Stimulated activated CD8-positive, alpha-beta memory T cell treated with anti-CD3 and anti-CD28 coated beads, Interleukin-15, amount 100 ng/mL, for 24 hours (primary cell): ENCODE measurements at places on chromosomes 4 and X.

GRCh38 chrX:139834879-139835278, 98.0 kb downstream of the ATP11C start:
- DNase-seq: no peak

DNA sequence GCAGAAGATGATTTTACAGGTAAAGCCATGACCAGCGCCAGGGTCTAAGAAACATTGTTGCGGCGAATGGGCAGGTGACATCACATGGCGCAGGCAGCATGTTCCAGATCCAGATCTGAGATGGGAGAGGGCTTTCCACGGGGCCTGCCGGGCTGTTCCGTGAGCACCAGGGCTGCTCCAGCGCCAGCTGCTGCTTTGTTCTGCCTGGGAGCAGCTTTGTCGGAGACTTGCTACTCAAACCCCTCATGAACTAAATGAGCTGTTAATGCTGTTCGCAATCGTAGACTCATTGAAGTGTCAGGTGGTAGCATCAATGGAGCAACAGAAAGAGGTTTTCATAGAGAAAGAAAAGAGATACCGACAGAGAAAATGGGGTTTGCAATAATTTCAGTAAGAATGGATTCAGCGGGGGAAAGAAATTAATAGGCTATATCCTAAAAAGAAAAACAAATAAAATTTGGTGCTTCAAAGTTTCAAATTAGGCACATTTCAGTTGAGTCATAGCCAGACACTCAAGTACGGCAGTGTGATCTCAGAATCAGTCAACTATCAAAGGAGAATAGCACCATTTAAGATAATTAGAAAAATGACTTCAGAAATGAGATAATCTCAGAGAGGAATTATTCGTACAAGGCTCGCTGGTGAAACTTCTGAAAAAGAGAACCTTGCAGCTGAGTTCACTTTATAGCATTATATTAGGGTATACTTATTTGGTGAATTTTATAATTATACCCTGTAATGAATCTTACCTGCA, 23.9 kb downstream of the SORBS2 start:
- no peak for DNase-seq

DNA sequence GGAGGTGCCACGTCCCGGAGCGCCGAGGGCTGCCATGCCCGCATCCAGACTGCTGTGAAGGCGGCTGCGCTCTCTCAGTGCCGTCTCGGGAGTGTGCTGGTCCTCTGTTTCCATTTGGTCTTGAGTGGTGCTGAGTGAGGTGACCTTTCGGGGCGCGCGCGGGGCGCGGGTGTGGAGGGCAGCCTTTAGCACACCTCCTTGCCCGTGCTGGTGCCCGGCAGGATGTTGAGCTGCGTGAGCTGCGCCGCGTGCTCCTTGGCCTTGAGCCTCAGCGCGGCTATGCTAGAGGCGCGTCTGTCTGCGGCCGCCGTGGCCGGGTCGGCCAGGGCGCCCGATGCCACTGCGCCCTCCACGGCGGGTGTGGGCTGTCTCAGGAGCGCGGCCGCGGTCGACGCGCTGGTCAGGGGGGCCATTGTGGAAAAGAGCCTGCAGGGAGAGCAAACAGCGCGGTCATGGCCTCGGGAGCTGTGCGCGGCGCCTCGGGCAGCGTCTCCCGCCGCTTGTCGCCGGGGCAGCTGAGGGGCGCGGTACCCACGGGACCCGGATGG, 11.2 kb downstream of the ARX start:
- DNase-seq: no peak

DNA sequence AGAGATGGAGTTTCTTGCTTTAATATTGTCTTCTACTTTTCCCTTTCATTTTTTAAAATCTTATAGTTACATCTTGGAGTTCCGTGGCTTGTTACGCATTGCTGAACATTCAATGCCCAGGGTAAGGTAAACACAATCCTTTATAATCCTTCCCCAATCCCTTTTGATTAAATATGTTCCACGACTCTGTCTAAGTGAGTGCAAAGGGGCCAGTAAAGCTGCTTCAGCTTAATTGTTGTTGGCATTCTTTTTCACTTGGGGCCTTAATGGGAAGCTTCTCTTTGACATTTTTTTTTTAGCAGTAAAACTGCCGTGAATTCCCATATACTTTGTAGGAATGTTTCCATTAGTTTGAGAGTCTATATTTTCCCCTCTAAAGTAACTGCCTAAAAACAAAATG, 1028.1 kb downstream of the C4orf33 start:
- DNase-seq: no peak

GRCh38 chrX:153865321-153865580, 20.7 kb downstream of the L1CAM start:
- no peak for DNase-seq

DNA sequence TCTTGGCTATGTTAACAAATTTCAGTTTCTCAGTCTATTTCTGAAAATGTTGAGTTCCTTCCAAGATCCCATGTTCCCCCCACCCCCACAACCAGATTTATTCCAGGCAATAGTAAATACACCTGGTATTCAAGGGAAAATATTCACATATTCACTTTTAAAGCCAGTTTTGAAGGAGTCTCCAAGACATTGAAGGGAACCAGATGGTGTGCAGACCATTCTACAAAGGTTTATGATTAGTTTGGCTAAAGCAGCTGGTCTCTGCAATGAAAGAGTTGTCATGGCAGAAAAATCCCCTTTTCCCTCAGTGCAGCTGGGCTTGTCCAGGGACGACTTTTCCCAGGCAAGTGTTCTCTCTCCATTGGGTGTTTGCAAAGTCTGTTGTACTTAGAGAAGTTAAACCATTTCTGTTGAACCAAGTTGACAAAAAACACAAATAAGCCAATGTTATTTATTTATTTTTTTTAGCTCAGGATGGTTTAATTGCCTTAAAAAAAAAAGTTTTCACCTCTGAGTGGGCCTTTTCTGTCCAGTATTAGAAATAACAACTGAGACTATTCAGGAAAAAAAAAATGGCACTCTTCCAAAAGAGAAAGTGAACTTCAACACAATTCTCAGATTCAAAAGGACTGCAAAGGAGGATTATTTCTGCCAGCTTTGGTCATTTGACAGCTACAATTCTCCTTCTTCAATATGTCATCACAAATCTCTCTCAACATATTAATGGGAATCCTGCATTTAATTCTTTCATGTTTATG, 410.6 kb downstream of the IL1RAPL1 start:
- DNase-seq: no peak

- no peak for DNase-seq
Measured at GRCh38 chr4:189505380-189505779, 435.3 kb upstream of the FRG1 start.

DNA sequence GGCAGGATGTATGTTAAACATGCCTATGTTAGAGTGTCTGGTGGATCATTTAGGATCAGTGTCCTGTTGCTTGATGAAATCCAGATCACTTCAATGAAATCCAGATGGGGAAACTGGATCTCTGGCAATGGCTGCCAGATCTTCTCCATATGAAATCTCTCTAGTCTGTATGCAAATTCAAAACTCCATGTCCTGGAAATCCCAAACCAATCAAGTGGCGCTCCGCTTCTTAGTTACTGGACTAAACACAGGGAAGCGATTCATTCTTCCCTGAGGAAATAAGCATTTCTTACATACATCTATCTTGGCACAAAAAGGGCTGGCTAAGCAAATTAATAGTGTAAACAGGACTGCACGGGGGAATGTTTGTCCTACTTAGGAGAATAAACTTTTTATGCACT, 94.9 kb downstream of the HDAC8 start:
- DNase-seq: no peak

DNA sequence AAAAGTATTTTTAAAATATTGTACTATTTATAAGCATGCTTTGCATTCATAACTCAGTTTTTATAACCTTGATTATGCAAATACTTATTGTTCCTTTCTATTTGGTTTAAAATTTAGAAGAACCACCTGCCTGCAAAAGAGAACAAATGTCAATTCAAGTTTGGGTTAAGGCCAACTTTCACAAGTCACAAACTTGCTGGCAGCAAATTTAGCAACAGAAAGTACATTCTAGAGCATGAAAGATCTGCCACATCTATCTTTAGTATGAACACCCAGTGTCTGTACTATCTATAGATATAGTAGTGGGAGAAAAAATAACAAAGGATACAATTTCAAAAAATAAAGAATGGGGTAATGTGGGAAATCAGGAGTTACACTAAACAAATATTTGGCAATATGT, 1014.2 kb downstream of the C4orf33 start:
- DNase-seq: no peak

- DNase-seq: no peak
Measured at GRCh38 chr4:7785017-7785416, 154.6 kb downstream of the AFAP1 start.

DNA sequence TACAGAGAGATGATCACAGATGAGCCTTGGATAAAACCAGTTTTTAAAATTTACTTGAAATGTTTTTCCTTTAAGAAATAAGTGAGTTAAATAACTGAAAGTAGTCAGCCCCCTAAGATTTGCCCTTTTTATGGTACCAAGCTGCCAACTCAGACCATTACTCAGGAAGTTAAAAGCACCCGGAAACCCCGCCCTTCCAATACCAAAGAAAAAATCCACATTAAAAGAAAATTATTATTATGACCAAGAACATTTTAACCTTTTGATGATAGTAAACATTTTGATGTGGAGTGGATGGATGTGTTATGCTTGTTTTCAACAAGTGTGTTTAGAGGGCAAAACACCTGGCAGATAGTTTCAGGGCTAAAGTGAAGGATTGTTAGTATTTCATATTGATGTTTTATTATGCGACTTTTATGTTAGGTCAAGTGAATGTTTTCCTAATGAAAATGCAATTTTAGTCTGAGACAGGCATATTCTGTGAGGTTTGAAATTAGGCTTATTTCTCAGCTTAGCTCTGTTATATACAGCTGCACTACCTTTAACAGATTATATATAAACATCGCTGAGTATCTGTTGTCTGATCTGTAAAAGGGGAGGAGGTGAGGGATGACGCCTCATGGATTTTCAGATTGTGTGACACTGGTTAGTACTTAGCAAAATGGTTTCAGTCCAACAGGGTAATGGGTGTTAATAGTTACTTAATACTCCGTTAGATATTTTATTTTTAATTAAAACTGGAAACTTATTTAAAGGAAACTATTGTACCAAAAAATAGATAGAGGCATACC, 89.0 kb downstream of the KDM6A start:
- DNase-seq: no peak

DNA sequence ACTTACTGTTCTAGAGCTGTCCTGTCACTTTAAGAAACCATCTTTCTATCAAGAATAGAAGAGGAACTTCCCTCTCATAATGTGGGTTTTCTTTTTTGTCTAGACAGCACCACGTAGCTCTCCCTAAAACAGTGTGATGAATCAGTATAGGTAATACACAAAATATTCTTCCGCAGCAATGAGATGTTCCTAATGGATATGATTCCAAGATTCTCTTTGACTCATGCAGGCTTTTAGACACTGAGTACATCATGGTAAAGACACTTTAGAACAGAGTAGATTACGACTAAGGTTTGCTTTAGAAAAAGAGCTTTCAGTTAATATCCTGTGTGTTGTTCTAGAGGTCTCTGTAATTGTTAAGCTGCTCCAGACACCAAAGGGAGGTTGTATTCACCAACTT, 69.8 kb downstream of the PTTG2 start:
- no peak for DNase-seq

DNA sequence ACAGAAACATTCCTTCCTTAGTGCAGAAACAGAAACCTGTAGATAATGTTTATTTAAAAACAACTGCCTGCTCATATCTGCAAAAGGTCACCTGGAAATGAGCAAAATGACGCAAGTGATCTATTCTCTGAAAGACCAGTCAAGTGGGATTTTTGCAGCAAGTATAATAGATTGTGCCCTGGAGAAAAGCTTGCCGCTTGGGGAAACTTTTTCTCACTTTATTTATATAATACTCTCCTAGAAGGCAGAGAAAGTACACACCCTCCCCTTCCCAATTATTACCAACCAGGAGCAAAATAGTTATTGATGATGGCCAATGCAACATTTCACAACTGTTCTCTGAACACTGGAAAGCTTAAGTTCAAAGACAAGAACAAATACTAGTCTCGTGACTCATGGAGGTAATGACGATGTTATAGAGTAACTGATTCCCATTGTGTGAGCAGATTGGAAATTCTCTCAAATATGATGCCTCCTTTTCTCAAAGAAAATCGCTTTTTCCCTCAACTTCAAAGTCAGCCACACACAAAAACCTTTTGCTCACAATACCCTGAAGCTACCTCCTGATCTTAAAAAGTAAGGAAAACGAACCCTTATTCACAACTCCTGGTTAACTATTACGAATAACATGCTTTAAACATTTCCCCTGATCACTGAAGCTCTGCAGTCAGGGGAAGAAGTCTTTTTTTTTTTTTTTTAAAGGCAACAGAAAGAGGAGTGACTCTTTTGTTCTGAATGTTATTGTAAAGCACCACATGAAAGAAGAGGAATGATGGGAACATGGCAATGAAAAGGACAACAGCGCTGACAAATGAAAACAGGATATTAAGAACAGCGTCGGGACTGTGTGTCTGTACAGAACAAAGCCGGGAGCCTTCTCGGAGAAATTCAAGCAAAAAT, 41.0 kb downstream of the MID1 start:
- DNase-seq: no peak

- no peak for DNase-seq
Measured at GRCh38 chr4:48369248-48369647, 27.9 kb downstream of the SLAIN2 start.

DNA sequence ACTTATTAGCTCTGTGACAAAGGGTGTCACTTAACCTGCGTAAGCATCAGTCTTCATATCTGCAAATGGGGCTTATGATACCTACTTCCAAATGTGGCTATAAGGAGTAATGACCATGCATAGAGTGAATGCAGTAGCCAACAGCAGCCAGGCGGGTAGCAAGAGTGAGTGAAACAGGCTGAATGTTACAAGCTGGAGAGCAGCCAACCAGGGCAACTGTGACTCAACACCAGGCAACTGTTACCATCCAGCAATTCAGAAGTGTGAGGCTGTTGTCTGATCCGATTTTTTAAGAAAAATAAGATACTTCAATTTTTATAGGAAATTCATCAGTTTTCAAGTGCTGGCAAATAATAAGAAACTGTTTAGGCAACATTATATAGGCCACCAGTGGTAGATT, 270.2 kb upstream of the TAPT1 start:
- DNase-seq: no peak
